Kidney epithelial cell (primary cell): ENCODE measurements at places on chromosomes 11 and 22. TPM values are rescaled to one million over a fixed set of nuclear protein-coding genes. Genes with fewer than 3 reads are reported as not detected.

GRCh38 chr11:111834432-111835163 is 36.8 kb downstream of the ALG9 start:
- no peak for DNase-seq

DNA sequence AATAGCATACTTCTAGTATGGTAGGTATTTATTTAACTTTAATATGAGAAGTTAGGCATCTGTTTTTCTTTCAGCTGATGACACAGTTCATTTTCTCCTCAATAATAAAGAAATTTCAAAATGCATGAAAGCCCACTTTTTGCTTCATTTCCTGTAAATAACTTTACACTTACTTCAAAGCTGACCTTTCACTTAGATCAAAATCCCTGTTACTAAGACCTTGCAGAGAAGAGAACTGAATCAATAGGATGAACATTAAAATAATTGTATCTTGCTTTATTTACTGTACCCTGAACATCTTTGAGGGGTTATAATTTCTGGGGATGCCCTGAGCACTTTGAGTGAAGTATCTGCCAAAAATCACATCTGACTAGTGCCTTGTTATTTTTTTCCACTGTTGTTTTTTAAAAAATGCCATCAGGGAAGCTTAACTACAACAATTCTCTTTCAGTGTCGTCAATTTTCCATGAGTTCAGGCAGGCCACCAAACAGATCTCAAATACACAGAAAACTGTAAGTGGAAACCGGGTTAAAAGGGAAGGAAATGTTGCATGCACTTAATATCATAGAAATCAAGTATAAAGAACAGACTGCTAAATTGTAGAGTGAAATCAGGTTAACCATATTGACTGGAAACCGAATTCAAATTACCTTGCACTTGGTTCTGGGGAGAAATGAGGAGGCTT is 206.2 kb downstream of the MAML2 start:
- DNase-seq = no peak

The FAM181B gene
- 0.38 and 0.48 TPM in 2 replicates for total RNA-seq

DNA sequence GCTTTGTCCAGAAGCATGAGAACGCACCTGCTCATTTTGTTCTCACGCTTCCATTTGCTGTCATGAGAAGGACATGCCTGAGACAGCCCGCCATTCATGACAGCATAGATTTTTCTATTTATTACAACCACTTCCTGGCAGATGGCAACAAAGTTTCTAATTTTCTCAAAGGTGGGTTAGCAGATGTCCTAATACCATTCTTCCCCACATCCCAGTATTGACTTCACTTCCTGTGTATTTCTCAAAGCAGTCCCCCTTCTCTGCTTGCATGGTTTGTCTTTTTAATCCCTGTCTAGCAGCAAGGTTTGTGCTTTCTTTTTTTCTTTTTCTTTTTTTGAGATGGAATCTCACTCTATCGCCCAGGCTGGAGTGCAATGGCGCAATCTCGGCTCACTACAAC is 94.3 kb downstream of the ISX start:
- DNase-seq = no peak

DNA sequence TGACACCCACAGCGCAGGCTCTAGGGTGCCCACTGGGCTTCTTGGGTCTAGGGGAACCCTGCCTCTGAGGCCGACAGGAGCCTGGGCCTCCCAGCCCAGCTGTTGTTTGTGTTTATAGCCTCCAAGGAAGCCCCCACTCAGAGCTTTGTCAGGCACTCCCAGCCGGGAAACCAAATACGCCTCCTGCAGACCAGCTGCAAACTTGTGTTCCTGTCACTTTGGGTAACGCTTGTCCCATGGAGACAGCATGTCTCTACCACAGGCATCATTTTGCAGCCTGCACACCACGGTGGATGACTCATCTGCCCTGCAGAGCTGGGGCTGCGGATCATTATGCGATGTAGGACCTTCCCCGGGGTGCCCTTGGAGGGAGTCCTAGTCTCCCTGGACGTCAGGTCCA is 40.6 kb upstream of the CRYBB3 start:
- DNase-seq = no peak

The CARD10 gene
- 64.0 and 71.3 TPM in 2 replicates for total RNA-seq

- no peak for DNase-seq
These were observed 197.5 kb downstream of the LARGE1 start for GRCh38 chr22:33722816-33723215.

The NR1H3 gene
- 3.8 and 7.3 TPM in 2 replicates for total RNA-seq

GRCh38 chr11:102703826-102704493 is 1.6 kb downstream of the MMP27 start:
- DNase-seq = no peak

DNA sequence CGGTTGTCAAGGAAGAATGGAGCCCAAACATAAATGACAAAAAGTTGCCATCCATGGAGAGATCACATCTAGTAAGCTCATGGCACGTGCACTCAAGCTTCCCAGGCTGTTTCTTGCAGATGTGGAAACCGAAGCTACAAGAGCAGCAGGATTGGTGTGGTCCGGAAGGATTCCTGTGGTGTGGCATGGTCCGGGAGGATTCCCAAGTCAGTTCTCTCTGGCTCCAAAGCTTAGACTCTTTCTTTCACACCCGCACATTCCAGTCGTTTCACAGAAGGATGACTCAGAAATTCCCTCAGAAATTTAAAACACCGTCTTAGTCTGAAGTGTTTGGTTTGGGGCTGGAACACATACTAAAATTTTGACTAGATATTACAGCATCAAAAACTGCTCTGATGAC is 78.0 kb upstream of the DRD2 start:
- DNase-seq = peak; percentile 95

DNA sequence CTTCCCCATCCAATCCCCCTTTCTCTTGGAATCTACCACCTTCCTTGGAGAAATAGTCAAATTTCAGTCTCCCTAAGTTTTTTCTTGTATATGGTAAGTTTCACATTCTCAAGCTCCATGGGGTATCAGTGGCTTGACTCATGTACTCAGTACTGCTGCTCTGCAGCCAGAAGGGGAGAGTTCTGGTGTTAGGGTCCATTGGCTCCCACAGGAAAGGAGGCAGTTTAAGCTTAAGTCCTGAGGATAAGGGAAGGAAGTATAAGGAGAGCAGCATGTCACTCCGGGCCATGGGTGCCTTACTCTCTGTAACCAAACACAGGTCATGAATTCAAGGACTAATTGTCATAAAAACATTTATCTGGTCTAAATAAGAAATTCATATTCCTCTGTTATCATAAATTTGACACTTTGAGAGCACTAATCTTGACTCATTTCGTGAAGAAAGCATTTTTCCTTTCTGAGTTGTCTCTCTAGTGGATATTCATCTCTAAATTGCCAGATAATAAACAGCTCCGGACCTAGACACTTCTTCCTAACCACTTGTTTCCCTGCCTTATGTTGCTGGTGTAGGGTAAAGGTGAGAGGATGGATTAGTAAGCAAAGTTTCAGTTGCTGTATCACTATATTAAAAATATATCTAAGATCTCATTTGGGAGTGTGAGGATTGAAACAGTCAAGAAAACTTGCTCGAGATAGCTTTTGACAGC is 20.1 kb upstream of the SORL1 start:
- no peak for DNase-seq

The OR52H1 gene
- 0.75 TPM in 1 of 2 replicates, not detected in the other for total RNA-seq

DNA sequence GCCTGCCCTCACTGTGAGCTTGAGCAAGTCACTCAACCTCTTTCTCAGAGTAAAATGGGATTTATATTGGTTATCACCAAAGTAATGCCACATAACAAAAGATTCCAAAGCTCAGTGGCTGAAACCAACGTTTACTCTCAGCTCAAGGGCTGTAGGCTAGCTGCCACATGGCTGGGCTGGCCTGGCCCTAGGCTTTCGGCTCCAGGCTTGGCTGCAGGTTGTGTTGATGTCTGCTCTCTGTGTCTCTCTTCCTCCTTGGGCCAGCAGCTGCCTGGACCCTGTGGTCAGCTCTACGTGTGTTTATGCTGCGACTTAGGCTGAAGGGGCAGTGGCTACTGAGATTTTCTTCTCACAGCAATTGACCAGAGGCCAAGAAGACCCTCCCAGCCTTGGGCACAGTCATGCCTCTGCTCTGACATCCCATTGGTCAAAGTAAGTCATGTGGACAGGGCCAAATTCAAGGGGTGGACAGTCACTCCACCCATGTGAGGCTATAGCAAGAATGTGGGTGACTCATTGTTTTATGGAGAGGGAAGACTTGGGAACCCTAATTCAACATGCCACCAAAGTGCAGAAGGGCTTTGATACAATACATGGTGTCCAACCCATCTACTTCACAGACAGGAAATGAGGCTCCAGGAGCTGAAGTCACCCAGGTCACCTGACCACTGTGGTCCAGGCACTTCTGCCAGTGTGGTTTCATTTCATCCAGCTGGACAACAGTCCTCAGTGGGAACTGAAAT is 90.6 kb downstream of the TSPAN18 start:
- DNase-seq = no peak

DNA sequence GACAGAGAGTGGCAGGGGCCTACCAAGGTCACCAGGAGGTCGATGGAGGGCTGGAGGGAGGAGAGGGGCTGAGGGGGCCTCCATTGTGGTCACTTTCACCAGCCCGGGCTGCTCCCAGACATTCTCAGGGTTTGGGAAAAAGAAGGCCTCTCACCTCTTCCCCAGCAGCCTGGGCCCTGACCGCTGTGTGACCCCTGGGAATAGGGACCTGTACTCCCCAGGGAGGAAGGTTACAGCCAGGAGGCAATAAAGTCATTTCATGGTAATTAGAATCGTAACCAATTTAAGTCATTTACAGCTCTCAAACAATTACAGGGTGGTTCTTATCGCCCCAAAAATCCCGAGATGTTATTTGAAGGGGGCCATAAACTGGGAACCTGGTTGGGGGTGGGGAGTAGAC is 37.8 kb downstream of the ISX start:
- no peak for DNase-seq

The BTG4 gene
- 0.08 TPM in 1 of 2 replicates, not detected in the other for total RNA-seq

- no peak for DNase-seq
These were observed 126.0 kb upstream of the TTC12 start for GRCh38 chr11:113188371-113188834.

The DDX10 gene
- 24.5 and 29.0 TPM in 2 replicates for total RNA-seq

GRCh38 chr22:45639747-45640102 is 31.9 kb upstream of the ATXN10 start:
- no peak for DNase-seq

DNA sequence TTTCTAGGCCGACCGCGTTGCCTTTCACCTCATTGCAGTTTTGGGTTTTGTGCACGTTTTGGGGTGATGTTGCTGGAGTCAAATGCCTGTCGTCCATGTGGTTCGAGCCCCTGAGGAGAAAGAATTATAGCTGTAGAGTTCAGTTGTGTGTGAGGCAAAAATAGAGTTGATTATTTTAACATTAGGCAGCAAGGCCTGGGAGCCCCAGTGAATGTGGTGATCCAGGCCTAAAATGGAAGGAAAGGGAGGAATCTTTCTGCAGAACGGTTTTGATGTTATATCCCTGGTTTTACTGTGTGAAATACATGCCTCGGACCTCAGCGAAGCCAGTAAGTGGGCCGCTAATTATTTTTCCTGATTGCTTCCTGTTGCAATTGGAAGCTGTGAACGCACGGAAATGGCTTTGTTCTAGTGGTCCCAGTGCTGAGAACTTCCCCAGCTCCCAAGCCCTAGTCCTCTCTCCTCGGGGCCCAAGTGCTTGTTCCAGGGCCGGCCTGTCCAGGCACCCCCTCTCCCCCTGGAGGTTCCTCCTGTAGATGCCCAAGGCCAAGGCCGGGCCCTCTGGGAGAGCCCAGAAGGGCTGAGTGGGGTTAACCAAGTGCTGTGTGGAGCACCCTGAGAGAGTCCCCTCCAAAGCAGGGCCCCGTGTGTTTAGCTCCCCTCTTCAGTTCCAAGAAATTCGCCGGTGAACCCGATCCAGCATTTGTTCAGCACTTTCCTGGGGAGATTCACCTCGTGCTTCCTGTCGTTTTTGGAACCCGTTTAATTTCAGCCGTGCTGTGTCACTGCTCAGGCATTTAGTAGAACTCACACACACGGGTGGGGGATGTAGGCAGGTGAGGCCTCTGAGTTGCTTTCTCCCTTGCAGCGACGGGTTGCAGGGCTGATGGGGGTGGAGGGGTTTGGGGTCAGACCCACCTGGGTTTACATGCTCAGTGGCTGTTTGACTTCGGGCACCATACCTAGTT is 2.1 kb downstream of the LRP5 start:
- DNase-seq = no peak

DNA sequence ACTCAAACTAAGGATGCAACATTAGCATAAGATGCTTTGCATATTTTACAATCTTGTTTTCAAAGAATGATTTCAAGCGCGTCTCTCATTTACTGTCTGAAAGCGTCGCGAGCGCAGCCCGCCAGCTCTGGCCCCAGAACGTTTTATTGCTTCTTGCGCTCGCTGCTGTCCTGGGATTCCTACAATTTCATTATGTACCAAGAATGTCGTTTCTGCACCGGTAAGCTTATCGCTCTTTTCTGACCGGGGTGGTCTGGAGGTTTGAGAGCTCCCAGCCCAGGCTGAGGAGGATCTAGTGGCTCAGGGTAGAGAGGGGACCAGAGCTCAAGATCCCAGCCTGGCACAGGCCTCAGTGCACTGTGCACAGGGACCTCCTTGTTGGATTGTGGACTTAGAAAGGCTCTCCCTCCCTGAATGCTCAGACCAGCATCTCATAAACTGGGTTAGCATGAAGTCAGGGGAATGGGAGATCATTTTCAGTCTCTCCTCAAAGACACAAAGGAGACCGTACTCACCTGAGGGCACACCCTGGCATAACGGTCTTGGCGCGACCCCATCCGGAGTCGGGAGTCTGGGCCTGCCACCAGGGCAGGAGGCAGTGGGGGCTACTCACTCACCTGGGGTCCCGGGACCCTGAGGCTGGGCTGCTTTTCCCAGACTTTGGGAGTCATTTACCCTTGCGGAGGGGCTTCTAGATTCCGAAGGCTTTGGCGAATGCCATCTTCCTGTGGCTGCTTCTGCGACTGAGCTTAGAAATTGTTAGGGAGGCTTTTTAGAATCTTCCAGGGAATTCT is 817.4 kb downstream of the BRD1 start:
- DNase-seq = no peak

- peak; percentile 14 for DNase-seq
These were observed 34.0 kb upstream of the CCDC134 start for GRCh38 chr22:41766476-41766875.

- no peak for DNase-seq
These were observed 24.3 kb downstream of the KIAA0930 start for GRCh38 chr22:45216133-45217003.

The FADS2 gene
- 222 and 235 TPM in 2 replicates for total RNA-seq

The PKDREJ gene
- not detected in 2 replicates for total RNA-seq

GRCh38 chr22:31321421-31321820 is 24.7 kb downstream of the PATZ1 start:
- no peak for DNase-seq

- no peak for DNase-seq
These were observed 7.0 kb downstream of the PRSS23 start for GRCh38 chr11:86807360-86807759.

- DNase-seq = no peak
These were observed 98.2 kb downstream of the RDX start for GRCh38 chr11:110198031-110198729.

GRCh38 chr11:81278991-81279390 is 1454.7 kb downstream of the FAM181B start:
- DNase-seq = no peak

DNA sequence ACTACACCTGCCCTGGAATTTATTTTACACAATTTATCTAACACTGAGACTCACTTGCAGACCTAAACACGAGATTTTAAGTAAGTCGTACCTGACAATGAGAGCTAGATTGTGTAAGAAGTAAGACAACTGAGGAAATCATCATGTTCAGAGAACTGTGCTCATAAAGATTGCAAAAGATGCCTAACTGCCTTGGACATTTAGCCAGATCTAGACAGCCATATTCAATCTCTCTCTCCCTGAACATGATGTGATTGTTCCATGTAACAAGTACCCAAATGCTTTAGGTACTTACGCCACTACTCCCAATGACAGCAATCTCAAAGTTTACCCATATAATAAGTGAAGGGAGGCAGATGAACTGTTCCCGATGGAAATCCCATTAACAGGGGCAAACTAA is 209.8 kb upstream of the PITPNB start:
- DNase-seq = no peak

The GRM5 gene
- 0.17 and 0.34 TPM in 2 replicates for total RNA-seq
